ENCODE measurements at places on chromosomes 4 and X.

GRCh38 chr4:128168701-128169100 lies 107.6 kb downstream of the LARP1B start:
- no peak for DNase-seq

DNA sequence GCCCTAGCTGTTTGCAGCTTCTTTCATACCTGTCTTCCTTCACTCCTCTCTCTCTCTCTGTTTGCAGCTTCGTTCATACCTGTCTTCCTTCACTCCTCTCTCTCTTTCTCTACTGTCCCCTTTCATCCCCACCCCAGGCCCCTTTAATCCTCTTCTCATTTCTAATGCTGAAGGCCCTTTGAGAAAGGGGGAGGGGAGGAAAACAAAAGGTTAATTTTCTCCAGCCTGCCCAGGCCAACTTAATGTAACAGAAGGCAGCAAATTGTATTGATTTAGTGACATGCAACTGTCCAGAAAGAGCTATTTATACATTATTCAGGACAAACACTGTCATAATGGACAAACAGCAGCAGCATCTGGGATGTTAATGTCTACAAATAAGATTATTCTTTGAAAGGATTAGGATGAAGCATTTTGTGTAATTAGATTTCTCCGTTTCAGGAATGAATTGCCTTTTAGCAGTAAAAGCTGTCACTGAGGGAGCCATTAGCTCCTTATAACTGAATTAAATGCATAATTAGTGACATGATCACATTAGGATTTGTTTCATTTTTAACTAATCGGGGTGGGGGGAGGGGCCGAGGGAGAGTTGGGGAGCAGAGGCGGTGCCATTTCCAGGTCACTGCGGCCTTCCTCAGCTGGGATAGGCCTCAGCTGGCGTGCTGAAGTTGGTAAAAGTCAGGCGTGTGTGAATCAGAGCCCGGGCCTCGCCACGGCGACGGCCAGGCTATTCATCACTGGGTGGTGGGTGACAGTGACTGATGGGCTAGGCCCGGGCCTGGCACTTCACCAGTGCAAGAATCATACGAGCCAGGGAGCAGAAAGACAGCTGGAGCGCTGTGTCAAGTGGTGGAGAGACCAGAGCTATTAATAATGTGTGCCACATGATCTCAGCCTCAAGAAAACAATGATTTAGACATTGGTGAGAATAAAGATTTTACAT lies 174.5 kb downstream of the NKX6-1 start:
- DNase-seq, result no peak

- DNase-seq, result no peak
Observed at GRCh38 chr4:25911356-25911755, 2.7 kb upstream of the SMIM20 start.

DNA sequence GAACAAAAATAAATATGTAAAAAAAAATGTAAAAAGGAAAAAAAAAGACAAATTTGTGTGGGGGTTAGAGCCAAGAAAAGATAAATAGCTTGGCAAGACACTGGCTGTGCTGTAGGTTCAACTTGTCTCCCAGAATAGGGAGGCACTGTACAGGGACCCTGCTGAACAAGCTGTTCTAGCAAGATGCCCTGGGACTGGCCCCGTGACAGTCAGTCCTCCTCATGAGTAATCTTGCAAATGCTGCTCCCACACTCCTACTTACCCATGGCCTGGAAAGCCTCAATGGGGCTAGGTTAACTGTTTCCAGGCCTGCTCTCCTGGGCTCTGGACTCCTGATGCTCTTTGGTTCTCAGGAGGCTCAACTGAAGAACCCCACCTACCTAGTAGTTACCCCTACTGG lies 106.8 kb downstream of the ATG4A start:
- no peak for DNase-seq

GRCh38 chr4:112888622-112889021 lies 160.8 kb upstream of the ANK2 start:
- DNase-seq, result no peak

- DNase-seq, result no peak
Observed at GRCh38 chr4:52825460-52826090, 36.5 kb upstream of the RASL11B start.

DNA sequence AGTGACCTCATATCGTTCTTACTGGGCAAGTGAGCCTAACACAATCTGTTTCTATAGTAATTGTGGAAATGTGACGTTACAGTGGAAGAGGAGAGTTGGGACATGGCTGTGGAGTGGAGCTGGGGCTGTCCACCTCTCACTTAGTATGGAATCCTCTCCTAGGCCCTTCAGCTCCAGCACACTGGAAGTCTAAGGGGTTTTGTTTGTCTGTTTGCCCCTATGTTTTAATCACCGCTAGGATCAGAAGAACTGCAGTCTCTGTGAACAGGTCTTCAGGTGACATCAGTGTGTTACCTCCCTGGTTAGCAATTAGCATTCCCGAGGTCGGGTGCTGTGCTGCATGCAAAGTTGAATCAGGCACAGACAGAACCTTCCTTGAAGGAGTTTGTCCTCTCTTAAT lies 49.3 kb upstream of the CLDN34 start:
- no peak for DNase-seq

GRCh38 chrX:149471397-149471796 lies 33.7 kb downstream of the IDS start:
- no peak for DNase-seq

Measured in stimulated activated CD8-positive, alpha-beta memory T cell treated with anti-CD3 and anti-CD28 coated beads, Interleukin-15, amount 100 ng/mL, for 4 hours (primary cell).